ENCODE measurements at places on chromosomes 16 and 17.

GRCh38 chr16:57797526-57798266 lies 4.6 kb downstream of the KIFC3 start:
- peaks cover 33% of the 10 kb centered on the region for H3K4me1 ChIP-seq
- no peaks in the 10 kb centered on the region for H3K27me3 ChIP-seq
- H3K36me3 ChIP-seq = peaks cover 16% of the 10 kb centered on the region
- H3K27ac ChIP-seq = no peak overlapping the region
- no peak for DNase-seq

DNA sequence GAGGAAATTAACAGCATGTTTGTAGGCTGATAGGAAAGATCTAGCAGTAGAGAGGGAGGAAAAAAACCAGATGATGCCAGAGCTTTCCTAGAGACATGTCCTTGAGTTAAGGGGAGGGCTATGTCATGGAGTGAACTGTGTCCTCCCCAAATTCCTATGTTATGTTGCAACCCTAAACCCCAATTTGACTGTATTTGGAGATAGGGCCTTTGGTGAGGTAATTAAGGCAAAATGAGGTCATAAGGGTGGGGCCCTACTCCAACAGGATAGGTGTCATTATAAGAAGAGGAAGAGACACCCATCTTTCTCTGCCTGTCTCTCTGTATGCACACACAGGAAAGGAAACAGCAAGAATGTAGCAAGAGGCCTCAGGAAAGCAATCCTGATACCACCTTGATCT lies 195.3 kb upstream of the AXIN2 start:
- no peaks in the 10 kb centered on the region for H3K27me3 ChIP-seq
- DNase-seq = no peak
- no peak overlapping the region for H3K4me3 ChIP-seq
- no peaks in the 10 kb centered on the region for H3K36me3 ChIP-seq

- H3K36me3 ChIP-seq = no peaks in the 10 kb centered on the region
- no peak overlapping the region for H3K4me3 ChIP-seq
- H3K4me1 ChIP-seq = peaks cover under 1% of the 10 kb centered on the region
- no peaks in the 10 kb centered on the region for H3K27me3 ChIP-seq
- no peak for DNase-seq
- H3K27ac ChIP-seq = no peak overlapping the region
These were observed 151.5 kb downstream of the LGALS9B start for GRCh38 chr17:20315821-20316220.

DNA sequence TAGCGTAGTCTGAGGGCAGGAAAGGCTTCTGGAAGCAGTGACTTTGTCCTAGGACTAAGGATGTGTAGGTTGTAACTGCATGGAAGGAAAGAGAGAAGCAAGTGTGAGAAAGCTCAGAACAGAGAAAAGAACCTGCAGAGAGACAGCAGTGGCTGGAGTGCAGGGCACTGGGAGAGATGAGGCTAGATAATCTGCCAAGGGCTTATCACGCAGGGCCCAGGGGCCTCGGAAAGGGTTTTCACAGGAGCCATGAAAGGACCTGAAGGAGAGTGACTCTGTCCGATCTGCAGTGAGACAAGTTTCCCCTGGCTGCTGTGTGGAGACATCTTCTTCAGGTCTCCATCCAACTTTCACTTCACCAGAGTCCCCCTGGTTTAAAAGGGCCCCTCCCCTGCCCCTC lies 7.1 kb upstream of the SRCAP start:
- H3K36me3 ChIP-seq = no peaks in the 10 kb centered on the region
- no peak overlapping the region for H3K27ac ChIP-seq
- H3K4me3 ChIP-seq = no peak overlapping the region
- peaks cover 10% of the 10 kb centered on the region for H3K4me1 ChIP-seq
- no peaks in the 10 kb centered on the region for H3K27me3 ChIP-seq

DNA sequence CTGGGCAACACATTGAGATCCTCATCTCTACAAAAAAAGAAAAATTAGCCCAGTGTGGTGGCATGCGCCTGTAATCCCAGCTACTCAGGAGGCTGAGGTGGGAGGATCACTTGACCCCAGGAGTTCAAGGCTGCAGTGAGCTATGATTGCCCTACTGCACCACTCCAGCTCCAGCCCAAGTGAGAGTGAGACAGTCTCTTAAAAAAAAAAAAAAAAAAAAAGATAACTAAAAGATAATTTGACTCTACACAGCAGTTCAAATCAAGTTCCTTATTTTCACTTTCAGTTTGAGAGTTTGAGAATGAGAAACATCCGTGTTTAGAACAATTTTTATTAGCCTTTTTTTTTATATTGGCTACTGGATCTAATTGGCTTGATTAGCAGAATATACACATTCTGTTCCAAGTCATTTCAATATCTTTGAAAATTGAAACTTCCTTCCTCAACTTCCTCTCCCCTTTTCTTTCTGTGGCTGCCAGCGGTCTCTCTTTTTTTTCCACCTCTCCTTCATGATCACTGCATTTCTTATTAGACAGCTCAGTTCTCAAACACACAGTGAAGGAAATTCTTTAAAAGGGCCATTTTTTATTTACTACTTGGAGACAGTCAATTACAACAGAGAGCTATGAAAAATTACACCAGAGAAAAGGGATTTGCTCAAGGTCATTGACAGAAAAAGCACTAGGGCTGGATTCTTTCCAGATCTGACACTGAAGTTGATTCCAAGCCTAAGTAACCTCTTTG lies 4.5 kb upstream of the ACSF2 start:
- H3K4me3 ChIP-seq = peak overlapping the region; percentile 13
- DNase-seq = no peak
- H3K36me3 ChIP-seq = peaks cover 3% of the 10 kb centered on the region

GRCh38 chr17:73365301-73365874 lies 53.6 kb upstream of the CDC42EP4 start:
- H3K36me3 ChIP-seq = no peaks in the 10 kb centered on the region
- no peak overlapping the region for H3K27ac ChIP-seq
- H3K4me3 ChIP-seq = no peak overlapping the region
- peaks cover 1% of the 10 kb centered on the region for H3K4me1 ChIP-seq
- DNase-seq = no peak

GRCh38 chr17:48592577-48592976 lies 1.0 kb downstream of the HOXB5 start:
- no peak for DNase-seq
- peaks cover 25% of the 10 kb centered on the region for H3K27me3 ChIP-seq
- no peak overlapping the region for H3K27ac ChIP-seq
- H3K36me3 ChIP-seq = no peaks in the 10 kb centered on the region

GRCh38 chr17:27481327-27481726 lies 25.1 kb downstream of the KSR1 start:
- no peaks in the 10 kb centered on the region for H3K27me3 ChIP-seq
- no peak overlapping the region for H3K27ac ChIP-seq
- no peak overlapping the region for H3K4me3 ChIP-seq
- H3K4me1 ChIP-seq = no peaks in the 10 kb centered on the region
- no peaks in the 10 kb centered on the region for H3K36me3 ChIP-seq

DNA sequence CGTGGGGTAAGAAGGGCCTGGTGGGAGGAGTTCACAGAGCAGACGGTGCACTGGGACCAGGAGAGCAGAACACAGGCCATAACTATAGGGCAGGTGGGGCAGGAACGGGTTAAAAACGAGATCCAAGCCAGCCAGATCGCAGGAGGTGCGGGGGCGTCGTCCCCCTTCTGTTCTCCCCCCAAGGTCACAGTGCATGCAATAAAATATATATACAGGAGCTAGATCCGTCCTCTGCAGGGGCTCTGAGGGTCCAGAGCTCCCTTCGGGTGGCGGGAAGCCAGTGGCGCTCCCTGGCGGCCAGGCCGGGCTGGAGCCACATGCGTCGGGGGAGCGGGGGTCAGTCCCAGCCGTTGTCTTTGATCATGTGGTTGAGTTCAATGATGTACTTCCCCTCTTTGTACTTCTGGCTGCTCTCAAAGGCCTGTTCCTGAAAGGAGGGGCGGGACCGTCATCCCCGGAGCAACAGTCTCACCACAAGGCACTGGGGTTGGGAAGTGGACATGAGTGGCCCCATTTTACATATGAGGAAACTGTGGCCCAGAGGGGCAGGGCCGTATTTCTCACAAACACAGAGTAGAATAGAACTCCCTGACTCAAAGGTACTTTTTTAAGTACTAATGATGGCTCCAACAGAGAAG lies 768 bp upstream of the TBX6 start:
- peak; percentile 65 for DNase-seq
- H3K4me1 ChIP-seq = peaks cover 39% of the 10 kb centered on the region
- peaks cover 12% of the 10 kb centered on the region for H3K36me3 ChIP-seq
- H3K27me3 ChIP-seq = no peaks in the 10 kb centered on the region
- peak overlapping the region; percentile 54 for H3K27ac ChIP-seq

- DNase-seq = peak; percentile 42
- peaks cover 64% of the 10 kb centered on the region for H3K27me3 ChIP-seq
- peaks cover 5% of the 10 kb centered on the region for H3K4me1 ChIP-seq
- no peak overlapping the region for H3K4me3 ChIP-seq
These were observed 70.2 kb downstream of the SNX11 start for GRCh38 chr17:48177816-48178215.

DNA sequence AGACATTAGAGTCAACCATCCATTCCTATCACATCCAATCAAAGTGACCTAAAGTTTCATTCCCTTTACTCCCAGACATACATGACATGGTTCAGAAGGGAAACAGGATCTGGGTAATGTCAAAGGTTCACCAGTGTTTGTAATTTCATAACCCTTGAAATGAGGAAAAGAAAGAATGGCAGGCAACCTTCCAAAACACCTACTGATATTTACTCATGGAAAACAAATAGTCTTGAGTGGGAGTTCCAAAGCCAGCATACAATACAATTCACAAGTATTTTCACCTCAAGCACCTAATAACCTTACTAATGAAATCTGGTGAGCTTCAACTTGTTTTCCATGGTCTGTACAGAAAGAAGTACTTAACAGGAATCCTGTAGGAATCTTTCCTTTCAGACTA lies 72.5 kb upstream of the AXIN2 start:
- no peak overlapping the region for H3K4me3 ChIP-seq
- no peak for DNase-seq
- no peaks in the 10 kb centered on the region for H3K36me3 ChIP-seq
- H3K27me3 ChIP-seq = no peaks in the 10 kb centered on the region
- peaks cover 5% of the 10 kb centered on the region for H3K4me1 ChIP-seq

- no peak overlapping the region for H3K4me3 ChIP-seq
- no peaks in the 10 kb centered on the region for H3K36me3 ChIP-seq
These were observed 610 bp downstream of the PIK3R5 start for GRCh38 chr17:8964801-8965393.

DNA sequence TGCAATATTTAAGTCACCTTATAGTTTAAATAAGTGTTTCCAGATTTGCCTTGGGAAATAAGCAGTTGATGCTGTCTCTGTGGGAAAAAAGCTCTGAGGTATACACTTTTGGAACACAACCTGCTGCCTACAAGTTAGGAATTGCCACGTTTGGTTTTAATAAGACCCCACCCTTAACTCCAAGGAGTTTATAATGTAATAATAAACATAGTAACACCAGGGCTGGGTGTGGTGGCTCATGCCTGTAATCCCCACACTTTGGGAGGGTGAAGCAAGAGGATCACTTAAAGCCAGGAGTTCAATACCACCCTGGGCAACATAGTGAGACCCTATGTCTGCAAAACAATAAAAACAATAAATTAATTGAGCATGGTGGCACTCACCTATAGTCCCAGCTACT lies 15.9 kb upstream of the SMG1 start:
- H3K27ac ChIP-seq = no peak overlapping the region
- no peak overlapping the region for H3K4me3 ChIP-seq
- no peaks in the 10 kb centered on the region for H3K4me1 ChIP-seq

DNA sequence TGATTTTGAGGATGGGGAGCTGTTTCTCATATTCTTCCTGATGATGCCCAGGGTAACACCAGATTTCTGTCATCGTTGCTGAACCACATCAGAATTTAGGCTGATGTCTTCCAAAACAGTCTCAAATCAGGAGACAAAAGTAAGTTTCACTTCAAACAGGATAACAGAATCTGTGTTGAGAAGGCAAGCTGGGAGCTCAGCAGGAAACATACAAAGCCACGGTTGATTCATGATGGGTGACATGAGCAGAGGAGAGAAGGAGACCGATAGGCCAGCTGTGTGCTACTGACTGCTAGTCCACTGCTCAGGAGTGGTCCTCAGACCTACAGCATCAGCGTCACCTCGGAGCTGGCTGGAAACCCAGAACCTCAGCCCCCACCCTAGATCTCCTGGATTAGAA lies 62.9 kb upstream of the RCVRN start:
- DNase-seq = no peak
- peaks cover 5% of the 10 kb centered on the region for H3K4me1 ChIP-seq
- no peak overlapping the region for H3K27ac ChIP-seq
- H3K27me3 ChIP-seq = peaks cover 6% of the 10 kb centered on the region

DNA sequence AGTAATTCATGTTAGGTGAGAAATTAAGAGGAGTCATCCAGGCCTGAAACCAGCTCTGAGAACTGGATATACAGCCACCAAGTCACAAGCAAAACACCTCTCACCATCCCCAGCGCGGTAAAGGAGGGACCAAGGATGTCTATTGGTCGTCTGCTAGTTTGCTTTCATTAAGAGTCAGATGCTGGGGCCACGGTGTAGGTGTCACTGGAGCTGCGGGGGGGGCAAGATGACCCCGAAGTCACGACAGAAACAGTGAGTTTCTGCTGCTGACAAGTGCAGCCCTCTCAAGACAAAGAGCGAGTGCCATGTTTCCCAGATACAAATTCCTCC lies 790 bp downstream of the NCBP3 start:
- no peaks in the 10 kb centered on the region for H3K27me3 ChIP-seq
- H3K4me1 ChIP-seq = peaks cover 14% of the 10 kb centered on the region
- H3K27ac ChIP-seq = peak overlapping the region; percentile 86
- no peak for DNase-seq

GRCh38 chr17:73528679-73529078 lies 115.6 kb downstream of the SDK2 start:
- H3K27me3 ChIP-seq = peaks cover 78% of the 10 kb centered on the region
- DNase-seq = no peak
- no peak overlapping the region for H3K27ac ChIP-seq
- no peaks in the 10 kb centered on the region for H3K36me3 ChIP-seq
- H3K4me1 ChIP-seq = no peaks in the 10 kb centered on the region

- no peaks in the 10 kb centered on the region for H3K4me1 ChIP-seq
- no peaks in the 10 kb centered on the region for H3K27me3 ChIP-seq
- no peak overlapping the region for H3K27ac ChIP-seq
- no peak overlapping the region for H3K4me3 ChIP-seq
These were observed 8.9 kb upstream of the LGALS9 start for GRCh38 chr17:27621942-27622559.

DNA sequence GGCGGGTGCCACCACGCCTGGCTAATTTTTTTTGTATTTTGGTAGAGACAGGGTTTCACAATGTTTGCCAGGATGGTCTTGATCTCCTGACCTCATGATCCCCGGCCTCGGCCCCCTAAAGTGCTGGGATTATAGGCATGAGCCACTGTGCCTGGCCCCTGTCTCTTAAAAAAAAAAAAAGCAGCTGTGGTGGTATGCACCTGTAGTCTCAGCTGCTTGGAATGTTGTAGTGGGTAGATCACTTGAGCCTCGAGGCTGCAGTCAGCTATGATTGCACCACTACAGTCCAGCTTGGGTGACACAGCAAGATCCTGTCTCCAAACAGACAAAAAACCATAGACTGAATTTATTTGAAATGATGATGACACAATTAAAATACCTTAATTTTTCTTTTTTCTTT lies 24.3 kb downstream of the CDK12 start:
- H3K4me3 ChIP-seq = no peak overlapping the region
- H3K36me3 ChIP-seq = peaks cover 51% of the 10 kb centered on the region
- no peaks in the 10 kb centered on the region for H3K4me1 ChIP-seq
- peak overlapping the region; percentile 27 for H3K27ac ChIP-seq

Data from MCF 10A (cell line).